ENCODE measurements at places on chromosomes 4 and X.
A peak's percentile ranks its signal among the peaks of the same experiment; 100 is the strongest.

DNA sequence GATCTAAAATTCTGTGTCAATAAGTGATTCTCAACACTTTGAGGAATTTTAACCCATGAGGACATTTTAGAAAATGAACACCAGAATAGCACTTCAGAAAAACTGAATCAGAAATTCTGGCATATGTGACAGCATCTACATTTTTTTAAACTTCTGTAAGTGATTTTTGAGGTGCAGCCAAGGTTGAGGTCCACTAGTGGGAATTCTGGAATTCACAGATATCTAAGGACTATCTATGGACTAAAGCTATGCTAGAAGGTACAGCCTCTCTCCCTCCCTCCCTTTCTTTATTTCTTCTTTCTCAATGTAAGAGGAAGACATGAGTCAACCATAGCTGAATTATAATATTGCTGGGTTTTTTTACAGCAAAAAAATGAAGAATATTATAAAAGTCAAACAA is 508.2 kb upstream of the ATOH1 start:
- no peak for DNase-seq

DNA sequence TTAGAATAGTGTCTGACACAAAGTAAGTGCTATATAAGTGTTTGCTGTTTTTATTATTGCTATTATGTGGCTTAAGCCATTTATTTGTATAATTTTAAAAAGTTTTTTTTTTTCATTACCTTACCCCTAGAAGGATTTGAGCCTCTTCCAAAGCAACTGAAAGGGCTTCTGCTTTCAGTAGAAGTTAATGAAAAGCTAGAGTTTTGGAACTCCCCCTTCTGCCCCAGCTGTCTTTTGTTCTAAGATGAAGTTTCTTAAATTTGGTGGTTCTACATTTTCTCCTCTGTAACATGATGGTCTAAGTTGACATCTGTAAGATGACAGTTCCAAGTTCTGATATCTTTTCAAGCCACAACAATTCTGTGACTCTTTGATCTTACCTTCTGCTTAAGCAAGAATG is 30.3 kb downstream of the FHIP1A start:
- DNase-seq: no peak

DNA sequence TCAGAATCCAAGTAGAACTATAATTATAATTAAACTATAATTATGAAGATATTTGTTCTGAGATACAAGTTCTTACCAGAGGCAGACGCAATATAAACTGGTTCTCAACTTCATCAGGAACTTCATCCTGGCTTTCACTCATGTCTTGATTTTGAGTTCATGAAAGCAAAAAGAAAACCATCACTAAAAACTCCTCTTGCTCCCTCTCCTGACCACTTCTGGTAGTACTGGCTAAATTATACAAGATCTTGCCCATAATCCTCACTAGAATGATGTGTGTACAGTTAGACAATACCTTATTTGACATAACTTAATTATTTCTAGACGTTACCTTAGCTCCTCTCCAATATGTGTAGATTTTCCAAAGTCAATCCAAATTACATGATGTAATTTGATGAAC is 3.7 kb downstream of the TAF7L start:
- peak; percentile 75 for DNase-seq

- DNase-seq: peak; percentile 25
Observed at GRCh38 chr4:44632089-44632488, 19.3 kb downstream of the YIPF7 start.

DNA sequence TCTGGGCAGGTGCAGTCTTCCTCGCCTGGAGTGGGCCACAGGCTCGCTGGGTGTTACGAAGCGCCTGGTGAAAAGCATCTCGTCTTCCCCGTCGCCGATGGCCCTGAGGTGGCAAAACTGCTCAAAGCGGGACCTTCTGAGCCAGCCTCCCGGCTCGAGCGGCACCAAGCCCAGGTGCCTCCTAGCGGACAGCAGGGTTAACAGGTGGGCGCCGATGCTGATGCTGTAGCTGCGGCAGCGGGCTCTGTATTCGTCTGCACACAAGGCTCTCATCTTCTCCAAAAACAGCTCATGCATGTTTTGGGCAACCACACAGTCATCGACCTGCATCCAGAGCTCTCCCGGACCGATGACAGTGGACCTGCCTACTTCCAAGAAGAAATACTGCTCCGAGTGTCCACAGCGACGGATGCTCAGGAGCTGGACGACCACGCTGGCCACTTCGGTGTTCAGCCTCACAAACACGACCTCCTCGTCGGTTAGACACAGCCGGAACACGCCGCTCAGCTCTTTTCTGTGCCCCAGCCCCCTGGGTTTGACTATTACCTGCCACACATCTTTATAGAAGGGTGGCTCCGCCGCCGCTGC is 1.2 kb downstream of the IRS4 start:
- DNase-seq: no peak

GRCh38 chrX:150813922-150814321 is 84.5 kb downstream of the CD99L2 start:
- DNase-seq: no peak

GRCh38 chr4:10161146-10161545 is 44.5 kb upstream of the WDR1 start:
- DNase-seq: no peak

GRCh38 chr4:166838975-166839614 is 395.2 kb downstream of the SPOCK3 start:
- DNase-seq: no peak

DNA sequence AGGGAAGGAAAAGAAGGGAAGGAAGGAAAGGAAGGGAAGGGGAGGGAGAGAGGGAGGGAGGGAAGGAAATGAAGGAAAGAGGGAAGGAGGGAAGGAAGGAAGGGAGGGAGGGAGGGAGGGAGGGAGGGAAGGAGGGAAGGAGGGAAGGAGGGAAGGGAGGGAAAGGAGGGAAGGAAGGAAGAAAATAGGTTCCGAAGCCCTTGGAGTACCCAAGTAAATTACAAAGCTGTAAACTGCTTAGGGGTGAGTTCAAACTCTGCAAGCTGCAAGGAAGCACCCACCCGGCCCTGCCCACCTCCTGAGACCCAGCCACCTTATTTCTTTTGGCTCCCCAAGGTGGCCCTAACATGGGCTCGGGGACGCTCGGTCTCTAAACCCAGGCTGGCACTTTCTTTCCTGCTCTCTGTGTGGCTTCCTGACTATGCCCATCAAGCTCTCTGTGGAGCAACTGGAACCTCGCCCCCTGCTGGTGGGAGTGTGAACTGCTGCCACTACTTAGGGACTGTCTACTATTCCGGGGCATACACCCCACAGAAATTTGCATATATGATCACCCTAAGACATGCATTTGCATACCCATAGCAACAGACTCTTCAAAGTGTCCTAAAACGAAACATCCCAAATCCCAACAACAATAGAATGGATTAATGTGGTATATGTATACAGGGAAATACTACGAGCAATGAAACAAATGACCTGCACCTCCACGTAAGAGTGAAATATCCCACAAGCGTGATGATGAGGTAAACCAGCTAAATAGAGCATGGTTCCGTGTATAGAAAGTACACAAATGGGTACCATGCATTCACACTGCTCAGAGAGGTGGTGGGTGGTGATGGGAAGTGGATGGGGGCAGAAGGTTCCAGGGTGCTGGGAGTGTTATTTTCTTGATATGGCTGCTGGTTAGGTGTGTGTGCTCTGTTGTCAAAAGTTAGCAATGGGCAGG is 151.7 kb upstream of the TBL1X start:
- peak; percentile 43 for DNase-seq

- no peak for DNase-seq
Observed at GRCh38 chrX:136255541-136255940, 4.3 kb upstream of the MAP7D3 start.

DNA sequence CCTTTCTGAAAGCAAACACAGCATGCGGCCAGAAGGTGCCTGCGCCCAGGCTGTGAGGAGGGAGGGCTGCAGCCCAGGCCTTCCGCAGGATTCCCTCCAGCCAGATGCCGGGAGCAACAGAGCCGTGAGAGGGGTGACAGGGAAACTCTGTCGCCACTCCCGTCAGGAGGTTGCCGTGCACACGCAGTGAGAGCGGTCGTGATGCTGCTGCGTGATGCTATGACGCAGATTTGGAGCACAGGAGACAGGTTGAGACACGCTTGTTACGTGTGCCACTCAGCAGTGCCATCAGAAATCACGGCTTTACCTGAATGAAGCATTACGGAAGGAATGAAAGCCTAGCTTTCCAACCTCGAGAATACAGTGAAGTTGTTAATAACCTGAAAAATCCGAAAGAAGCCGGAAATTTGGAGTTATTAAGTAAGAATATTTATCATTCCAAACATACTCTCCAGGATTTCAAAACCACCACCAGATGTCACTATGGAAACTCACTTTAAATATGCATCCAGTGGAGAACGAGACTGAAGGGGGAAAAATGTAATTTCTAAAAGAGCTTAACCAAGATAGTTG is 54.4 kb downstream of the FAT1 start:
- DNase-seq: peak; percentile 59

DNA sequence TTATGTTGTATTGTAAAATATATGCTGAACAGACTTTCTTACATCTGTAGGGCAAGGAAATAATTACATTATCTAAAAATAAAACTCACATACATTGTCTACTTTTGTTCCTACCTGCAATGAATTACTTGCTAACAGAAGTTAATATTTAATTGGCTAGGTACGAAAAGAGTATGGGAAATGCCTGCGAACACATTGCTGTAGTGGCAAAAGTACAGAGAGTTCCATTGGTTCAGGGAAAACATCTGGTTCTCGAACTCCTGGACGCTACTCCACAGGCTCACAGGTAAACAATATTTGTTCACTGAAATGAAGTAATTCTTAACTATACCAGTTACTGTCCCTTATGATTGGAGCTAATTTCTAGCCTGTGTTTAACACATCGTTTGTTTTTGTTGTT is 837.4 kb downstream of the ADGRL3 start:
- no peak for DNase-seq

DNA sequence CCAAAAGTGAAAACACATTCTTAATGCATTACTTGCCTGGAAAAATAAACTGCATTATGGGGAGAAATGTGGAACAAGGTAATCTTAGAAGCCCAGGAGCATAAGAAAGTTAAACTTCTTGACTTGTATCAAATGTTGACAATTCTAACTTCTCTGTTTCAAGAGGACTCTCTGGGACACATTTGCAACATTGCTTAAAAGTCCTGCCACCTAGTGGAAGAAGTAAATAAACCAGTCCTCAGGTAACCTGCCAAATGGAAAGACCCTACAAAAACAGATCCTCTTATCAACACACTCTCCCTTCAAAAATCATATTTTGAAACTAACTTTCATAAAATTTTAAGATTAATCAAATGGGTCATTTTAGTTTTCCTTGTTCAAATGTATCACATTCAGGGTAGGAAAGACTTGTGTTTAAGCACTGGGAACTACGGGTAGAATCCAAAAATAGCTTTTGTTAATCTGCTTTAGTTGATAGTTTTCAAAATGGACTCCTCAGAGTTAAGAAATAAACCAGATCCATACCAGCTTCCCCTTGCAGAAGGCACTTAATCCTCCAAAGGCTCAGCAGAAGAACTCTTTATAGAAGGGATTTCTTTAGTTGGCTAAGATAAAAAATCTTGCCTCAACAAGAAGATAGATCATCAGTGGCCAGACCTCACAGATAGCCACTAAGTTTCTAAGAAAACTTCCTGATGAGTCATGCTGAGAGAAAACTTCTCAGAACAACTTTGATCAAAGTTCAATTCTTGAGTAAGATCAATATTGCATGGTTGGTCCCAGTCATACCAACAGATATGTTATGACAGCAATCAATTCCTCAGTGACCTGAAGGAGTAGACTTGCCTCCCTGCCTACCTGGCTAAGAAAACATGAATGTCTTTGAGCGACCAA is 141.7 kb downstream of the HHIP start:
- peak; percentile 62 for DNase-seq

DNA sequence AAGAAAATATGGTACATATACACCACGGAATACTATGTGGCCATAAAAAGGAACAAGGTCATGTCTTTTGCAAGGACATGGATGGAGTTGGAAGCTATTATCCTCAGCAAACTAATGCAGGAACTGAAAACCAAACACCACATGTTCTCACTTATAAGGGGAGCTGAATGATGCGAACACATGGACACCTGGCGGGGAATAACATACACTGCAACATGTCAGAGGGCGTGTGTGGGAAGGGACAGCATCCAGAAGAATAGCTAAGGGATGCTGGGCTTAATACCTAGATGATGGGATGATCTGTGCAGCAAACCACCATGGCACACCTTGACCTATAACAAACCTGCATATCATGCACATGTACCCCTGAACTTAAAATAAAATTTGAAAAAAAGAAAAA is 19.5 kb upstream of the CNKSR2 start:
- DNase-seq: peak; percentile 48

DNA sequence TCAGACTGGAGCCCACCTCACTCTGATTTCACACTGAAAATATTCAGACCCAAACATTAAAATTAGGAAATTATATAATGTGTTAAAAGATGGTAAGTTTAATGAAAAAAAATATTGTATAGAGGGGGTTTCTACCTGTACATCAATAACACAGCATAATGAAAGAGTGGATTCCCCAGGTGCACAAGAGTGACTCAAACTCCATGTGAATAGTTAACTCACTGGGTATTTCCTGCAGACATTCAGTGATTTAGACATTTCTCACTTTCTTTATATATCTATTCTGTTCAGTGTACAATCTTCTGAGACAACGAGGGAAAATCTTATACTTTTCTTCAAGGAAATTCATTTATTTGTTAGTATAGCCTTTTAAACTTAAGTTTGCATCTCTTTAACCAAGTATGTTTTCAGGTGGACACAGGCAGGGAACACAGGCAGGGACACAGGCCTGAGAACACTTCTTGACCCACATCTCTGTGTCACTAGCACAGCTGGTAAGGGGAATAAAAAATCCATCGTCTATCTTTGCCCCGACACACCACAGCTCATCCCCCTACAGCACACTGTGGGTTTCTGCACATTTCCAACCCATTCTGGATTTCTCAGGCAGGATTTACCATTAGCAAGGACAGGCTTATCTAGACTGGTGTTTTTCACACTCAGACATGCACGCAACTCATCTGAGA is 525.5 kb upstream of the BOD1L1 start:
- DNase-seq: no peak

GRCh38 chr4:48275247-48275646 is 5.6 kb upstream of the TEC start:
- DNase-seq: peak; percentile 55

GRCh38 chr4:95358421-95358820 is 190.4 kb downstream of the UNC5C start:
- DNase-seq: no peak

DNA sequence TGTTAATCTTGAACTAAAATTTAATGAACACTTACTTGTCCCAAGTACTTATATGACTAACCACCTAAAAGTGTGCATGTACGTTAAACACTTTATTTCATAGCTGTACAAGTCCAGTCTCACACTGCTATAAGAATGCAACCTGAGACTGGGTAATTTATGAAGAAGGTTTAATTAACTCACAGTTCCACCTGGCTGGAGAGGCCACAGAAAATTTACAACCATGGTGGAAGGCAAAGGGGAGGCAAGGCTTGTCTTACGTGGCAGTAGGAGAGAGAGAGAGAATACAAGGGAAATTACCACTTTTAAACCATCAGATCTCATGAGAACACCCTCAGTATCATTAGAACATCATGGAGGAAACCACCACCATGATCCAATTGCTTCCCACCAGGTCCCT is 748.7 kb upstream of the HS3ST1 start:
- DNase-seq: no peak

Data from PC-3 (cell line).